ENCODE measurements at places on chromosomes 4 and X. TPM values are rescaled to one million over a fixed set of nuclear protein-coding genes. Genes with fewer than 3 reads are reported as not detected.

DNA sequence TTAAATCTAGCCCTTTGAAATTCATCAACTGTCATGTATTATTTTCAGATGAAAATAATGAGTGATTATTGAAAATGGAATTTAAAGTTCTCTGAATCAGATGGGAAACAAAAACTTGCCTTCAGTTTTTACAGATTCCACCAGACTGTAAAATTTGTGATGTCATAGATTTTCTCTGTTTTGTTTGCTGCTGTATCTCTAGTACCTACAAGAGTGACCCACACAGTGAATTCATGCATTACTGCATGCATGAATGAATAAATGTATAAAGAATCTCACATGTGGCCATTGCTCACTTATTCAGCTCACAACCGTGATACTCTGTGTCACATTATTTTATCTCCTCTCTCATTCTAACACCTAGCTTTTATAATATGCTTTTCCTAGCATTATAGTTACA is 532.2 kb upstream of the AGA start:
- no peak for DNase-seq

- DNase-seq = no peak
Observed at GRCh38 chr4:23320931-23321587, 568.8 kb downstream of the PPARGC1A start.

GRCh38 chr4:48212165-48212564 is 57.5 kb downstream of the TEC start:
- DNase-seq = no peak

DNA sequence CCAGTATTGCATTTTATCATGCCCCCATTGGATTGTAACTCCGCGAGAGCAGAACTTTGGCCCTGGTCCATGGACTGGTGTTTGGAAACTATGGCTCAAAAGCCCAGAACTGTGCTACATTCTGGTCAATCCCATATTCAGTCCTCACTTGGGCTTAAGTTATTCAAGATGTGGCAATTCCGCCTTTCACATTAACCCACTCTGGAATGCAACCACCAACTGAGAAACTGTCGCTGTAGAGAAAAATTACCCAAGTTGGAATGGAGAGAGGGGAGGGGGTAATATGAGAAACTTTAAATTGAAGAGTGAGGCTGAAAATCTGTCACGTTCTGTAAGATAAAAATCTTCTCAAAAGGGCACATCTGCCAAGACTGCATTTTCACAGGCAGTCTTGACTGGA is 189.6 kb upstream of the NHS start:
- no peak for DNase-seq

DNA sequence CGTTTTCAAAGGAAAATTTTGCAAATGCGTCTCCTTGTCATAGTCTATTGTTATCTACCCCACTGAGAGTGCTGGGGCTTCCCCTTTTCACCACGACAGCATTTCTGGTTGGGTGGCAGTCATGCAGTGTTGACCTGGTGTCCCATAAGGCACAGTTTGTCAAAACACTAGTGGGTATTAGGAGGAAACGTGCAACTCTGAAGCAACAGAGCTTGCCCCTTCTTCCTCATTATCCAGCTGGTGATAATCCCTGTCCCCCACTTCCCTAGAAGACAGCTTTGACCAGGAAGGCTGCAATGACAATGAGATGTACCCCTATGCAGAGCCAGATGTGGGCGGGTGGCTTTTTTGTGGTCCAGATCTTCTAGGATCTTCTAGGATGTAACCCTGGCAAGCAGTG is 1.8 kb downstream of the TBC1D1 start:
- DNase-seq = peak; percentile 54

GRCh38 chrX:49186125-49187027 is at the start of gene PRICKLE3:
Gene PRICKLE3 (minus strand): TSS chrX:49186373. CDS start chrX:49186297, 76 bp downstream.
- DNase-seq = peak; percentile 92

DNA sequence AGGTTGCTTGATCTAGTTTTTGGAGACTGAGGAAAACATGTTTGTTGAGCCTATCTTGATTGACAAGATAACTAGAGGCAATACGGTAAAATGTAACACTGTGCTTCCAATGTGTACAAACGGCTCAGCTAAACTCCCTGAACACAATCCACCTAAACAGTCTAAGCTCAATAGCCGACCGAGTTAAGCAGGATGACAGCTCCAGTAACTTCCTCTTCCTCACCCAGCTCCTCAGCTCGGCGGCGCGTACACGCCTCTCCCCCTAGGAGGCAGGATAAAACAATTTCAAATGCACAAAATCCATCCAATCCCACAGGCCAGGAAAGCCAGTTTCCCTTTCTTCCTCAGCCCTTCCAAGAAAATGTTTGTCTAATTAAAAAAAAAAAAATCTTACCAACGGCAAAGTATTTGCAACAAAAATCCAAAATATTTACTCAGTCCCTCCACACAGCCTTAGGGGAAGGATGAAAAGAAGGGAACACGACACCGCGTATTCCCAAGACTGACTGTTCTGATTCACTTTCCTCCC is 1.0 kb downstream of the CNOT6L start:
- peak; percentile 85 for DNase-seq

DNA sequence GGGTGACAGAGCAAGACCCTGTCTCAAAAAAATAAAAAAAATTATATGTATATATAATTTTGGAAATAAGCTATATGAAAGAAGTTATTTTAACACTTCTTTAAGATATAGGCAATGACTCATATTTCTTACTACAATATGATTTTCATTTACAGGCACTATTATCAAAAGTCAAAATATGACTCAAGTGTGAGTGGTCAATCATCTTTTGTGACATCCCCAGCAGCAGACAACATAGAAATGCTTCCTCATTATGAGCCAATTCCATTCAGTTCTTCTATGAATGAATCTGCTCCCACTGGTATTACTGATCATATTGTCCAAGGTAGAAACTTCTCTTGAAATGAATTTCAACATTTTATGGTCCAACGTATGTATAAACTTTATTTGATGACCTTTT is 20.8 kb downstream of the OCIAD1 start:
- DNase-seq = no peak

DNA sequence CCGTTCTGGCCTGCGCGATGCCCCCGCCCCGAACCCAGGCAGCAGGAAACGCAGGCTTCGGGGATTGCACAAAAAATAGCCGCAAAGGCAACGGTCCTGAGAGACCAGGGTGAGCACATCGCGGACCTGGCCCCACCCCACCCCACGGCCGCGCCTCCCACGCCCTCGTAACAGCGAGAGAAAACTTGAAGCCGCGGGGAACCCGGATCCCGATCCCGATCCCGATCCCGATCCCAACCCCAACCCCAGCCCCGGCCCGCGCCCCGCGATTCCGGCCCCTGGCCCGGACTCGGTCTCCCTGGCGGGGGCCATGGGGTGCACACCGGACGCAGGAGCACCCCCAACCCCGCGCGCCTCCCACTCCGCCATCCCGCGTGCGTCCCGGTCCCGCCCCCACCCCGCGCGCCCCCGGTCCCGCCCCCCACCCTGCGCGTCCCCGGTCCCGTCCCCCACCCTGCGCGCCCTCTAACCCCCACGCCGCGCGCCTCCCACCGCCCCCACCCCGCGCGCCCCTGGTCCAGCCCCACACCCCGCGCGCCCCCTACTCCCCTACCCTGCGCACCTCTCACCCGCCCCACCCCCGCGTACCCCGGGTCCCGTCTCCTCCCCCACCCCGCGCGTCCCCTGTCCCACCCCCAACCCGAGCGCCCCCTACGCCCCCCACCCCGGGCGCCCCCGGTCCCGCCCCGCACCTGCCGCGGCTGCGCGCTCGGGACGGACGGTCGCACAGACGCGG is 29.0 kb downstream of the NOP14 start:
- DNase-seq = peak; percentile 85

- no peak for DNase-seq
Observed at GRCh38 chr4:15659768-15660570, 4.8 kb upstream of the FBXL5 start.

DNA sequence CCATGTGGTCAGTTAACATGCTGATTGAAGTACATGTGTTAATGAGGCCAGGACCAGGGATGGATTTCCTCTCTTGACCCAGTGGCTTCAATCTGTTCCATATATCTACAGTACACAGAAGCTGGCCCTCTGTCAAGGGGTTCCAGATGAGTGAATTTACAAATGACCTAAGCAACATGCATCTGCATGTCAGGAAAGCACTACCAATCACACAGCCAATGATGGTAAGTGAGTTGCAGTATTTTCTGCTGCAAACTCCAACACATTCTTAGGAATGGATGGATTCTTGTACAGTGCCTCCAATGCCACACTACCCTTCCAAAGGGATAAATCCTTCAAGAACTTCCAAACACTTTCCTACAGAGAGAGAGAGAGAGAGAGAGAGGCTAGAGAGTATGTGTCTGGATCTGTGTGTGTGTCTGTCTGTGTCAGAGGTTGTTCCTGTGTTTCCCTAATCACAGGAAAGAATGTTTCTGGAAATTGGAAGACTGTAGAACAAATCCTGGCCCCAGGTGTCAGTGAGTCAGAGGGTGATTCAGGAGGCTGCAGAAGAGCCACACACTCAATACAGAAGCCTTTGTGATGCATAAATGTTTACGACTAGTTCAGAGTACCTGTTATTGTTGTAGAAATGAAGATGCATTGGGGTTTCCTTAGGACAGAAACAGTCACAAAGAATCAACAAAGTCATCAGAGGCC is 107.5 kb downstream of the GUCY2F start:
- DNase-seq = no peak

DNA sequence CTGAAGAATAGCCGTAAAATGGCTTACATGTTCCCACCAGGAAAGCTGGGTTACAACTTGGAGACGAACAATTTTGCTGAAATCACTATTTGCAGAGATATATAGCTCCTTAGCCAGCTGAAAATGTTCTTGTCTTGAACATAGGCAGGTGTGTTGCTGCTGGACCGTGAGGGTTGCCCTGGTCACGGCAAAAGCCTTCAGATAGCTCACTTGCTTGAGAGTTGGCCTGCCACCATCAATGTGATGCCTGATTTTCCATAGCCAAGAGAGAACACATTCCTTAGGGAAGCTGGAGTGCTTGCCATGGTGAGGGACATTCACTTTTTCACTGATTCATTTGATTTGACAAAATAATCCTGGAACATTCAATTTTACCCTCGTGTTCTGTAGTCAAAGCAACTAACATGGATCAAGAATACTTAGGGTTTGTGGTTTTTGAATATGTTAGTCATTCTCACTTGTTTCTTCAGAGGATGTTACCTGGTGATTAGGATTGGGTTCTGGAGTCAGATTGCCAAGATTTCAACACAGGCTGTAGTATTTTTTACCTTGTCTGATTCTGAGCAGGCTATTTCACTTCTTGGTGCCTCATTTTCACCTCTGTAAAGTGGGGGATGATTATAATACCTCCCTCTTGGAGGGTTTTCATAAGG is 536.9 kb downstream of the RAPGEF2 start:
- no peak for DNase-seq

Gene LIMCH1
- total RNA-seq = 267 TPM

Gene NDP
- 0.30 TPM for total RNA-seq

Gene REELD1
- 0.35 TPM for total RNA-seq

Gene STPG2
- 1.1 TPM for total RNA-seq

Gene FHDC1
- total RNA-seq = 21.9 TPM

Gene GATA1
- total RNA-seq = 1.2 TPM

Gene RHOXF1
- total RNA-seq = not detected

Gene MAGIX
- 6.7 TPM for total RNA-seq

Gene S100G
- not detected for total RNA-seq
